ENCODE measurements at places on chromosomes 7 and 10. TPM values are rescaled to one million over a fixed set of nuclear protein-coding genes. Genes with fewer than 3 reads are reported as not detected.

The ACSL5 gene
- 9.4 TPM for total RNA-seq

The ANKRD2 gene
- 0.49 TPM for total RNA-seq

The VSTM4 gene
- total RNA-seq, result 13.3 TPM

GRCh38 chr10:114470956-114471905, 66.9 kb upstream of the AFAP1L2 start:
- no peak overlapping the region for H3K4me3 ChIP-seq
- H3K27ac ChIP-seq, result no peak overlapping the region
- no peaks in the 10 kb centered on the region for H3K27me3 ChIP-seq

DNA sequence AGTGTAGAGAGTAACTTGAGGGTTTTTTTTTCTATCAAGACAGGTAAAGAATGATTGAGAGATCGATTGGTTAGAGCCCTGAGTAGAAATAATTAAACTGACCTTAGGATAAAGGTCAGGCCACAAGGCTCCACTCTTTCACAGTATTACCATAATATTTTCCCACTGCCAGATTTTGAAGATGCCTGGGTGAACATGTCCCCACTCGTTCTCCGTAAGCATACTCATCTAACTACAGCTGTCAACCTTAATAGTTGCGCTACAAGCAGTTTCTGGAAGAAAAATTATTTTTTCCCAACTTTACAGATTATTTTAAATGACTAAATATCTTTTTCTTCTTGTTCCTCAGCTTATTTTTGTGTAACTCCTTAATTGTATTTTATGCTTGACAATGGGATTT, 203.2 kb upstream of the LRGUK start:
- H3K27me3 ChIP-seq, result no peaks in the 10 kb centered on the region
- H3K36me3 ChIP-seq, result peaks cover 3% of the 10 kb centered on the region
- H3K27ac ChIP-seq, result no peak overlapping the region
- H3K4me1 ChIP-seq, result no peaks in the 10 kb centered on the region
- H3K4me3 ChIP-seq, result no peak overlapping the region
- no peak for DNase-seq

DNA sequence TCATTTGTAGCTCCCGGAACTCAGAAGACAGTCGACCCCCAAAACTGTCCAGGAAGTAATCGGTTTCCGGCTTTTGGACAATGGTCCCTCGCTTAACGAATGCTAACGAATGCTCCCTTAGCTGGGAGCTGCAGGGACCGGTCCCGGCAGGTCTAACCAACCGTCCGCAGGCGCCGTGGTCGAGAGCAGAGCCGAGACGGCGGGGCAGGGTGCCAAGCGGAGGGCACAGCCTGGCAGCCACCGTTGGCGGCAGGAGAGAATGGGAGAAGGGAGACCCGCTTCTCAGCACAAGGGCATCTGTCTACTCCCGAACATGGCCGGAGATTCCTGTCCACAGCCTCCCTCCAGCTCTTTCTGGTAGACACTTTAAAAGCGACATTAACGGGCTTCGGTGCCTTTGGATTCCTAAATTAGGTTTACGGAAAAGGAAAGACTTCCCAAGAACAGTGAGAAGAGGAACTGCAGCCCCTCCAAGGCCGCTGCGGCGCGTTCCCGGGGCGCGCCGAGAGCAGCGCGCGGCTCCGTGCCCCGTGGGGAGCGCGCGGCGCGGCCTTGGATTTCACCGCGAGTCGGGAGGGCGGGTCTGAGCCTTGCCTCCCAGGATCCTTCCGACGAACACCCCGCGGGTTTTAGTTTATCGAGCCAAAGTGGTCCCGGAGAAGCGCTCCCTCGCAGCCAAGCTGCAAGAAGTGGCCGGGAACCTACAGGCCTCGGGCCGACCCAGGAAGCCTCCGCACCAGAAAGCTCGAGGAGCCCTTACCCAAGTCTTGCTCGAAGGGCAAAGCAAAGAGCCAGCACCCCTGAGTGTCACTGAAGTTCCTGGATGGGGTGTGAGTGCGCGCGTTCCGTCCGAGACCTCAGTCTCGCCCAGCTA, 3.6 kb upstream of the TBX20 start:
- H3K4me1 ChIP-seq, result peaks cover 36% of the 10 kb centered on the region
- H3K27ac ChIP-seq, result no peak overlapping the region
- no peak for DNase-seq
- H3K4me3 ChIP-seq, result peak overlapping the region; percentile 1
- no peaks in the 10 kb centered on the region for H3K36me3 ChIP-seq
- H3K27me3 ChIP-seq, result peaks cover 100% of the 10 kb centered on the region

DNA sequence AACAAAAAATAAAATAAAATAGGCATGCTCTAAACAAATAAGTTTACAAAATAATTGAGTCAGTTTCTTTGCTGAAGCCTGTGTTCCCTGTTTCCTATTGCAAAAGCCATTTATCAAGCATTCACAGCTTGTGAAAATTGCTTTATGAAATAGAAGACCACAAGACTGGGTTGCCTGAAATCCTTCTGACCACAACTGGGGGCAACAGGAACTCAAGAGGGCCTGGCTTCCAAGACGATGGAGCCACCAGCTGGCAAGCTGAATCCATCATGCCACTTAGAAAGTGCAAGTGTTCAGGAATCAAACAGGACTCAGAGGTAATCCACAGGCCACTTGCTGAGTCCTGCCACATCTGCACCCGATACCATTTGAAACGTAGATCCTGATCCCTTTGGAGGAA, 752 bp upstream of the ABCA13 start:
- no peaks in the 10 kb centered on the region for H3K27me3 ChIP-seq
- H3K27ac ChIP-seq, result no peak overlapping the region
- DNase-seq, result no peak
- H3K36me3 ChIP-seq, result no peaks in the 10 kb centered on the region
- no peak overlapping the region for H3K4me3 ChIP-seq
- H3K4me1 ChIP-seq, result no peaks in the 10 kb centered on the region

DNA sequence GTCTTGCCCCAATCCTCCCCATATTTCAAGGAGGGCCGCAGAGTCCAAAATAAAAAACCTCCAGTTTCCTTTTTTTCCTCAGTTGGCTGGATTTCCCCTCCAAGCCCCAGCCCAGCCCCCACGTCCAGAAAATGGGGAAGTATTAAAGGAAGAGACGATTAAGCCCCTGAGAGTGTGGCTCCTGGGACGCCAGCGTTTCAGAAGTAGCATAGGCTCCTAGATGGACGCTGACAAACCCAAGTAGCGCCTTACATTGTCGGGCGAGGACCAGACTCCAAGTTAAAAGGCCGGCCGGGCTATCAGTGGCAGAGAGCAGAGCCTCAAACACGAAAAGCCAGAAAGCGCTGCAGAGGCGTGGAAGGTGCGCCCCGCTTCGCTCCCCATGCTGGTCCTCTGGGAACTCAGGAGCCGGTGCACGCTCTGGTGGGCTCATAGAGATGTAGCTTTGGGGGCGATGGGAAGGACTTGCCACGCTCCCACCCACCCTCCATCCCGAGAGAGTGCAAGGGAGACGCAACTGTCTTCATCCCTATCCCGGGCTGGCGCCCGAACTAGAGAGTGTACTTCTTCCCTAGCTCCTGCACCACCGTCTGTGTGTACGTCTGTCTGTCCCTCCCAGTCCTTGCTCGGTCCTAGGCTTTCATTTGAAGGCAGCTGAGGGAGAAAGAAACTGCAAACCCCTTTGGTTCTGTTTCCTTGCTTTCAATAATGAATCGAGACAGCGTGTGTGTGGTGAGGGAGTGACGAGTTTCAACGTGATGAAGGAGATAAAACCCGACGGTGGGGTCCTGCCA, 6.3 kb upstream of the EMX2 start:
- H3K4me1 ChIP-seq, result no peaks in the 10 kb centered on the region
- no peak overlapping the region for H3K27ac ChIP-seq
- no peak for DNase-seq

All from sigmoid colon (tissue), 7 donors.